Retina (tissue), 1 donor: ENCODE measurements at places on chromosomes 7 and 10.

DNA sequence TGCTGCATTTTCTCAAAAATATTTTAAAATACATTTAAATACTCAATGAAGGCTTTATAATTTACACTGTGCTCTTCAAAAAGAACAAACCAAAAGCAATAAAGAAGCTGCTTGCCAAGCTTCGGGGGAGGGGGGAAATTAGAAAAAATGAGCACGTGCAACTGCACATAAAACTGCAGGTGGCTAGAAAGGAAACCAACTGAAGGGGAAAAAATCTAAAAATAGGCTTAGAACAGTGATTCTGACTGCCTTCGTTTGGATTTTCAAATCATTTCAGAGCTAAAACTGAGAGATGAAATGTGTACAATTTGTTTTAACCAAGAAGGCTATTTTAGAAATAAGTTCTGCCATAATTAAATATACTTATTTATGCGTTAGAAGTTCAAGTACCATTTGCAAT, 61.4 kb downstream of the ABI1 start:
- DNase-seq = no peak

DNA sequence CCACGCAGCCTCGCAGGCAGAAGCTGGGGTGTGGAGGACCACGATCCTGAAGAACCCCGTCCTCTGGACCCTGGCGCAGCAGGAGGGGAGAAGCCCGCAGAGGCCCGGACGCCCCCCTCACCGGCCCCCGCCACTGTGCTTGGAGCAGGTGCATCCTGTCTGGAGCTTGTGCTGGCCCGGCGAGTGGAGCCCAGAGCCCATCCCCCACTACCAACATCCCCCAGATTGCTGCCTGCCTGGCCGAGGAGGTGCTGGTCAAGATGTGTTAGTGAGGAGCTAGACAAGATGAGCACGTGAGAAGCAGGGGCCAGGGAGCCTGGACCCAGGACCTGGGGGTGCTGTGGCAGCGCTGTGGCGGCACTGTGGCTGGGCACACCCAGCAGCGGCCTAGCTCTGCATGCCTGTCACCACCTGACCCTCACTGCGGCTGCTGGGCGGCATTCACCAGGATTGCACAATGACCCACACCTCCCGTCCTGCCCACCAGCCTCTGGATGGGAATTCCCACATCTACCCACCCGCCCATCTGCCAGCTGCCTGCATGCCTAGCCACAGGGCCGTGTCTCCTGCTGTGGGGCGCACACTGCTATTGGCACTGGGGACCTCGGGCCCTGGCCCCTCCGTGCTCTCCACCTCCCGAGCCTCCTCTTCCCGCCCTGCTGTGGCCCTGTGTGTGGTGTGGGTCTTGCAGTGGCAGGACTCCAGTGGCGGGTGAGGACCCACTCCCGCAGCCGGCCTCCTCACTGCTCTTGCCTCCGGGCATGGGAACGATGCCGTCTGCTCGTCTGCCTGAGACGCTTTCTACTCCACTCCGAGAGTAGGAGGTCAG, 11.8 kb downstream of the GPR146 start:
- DNase-seq = peak; percentile 66

GRCh38 chr7:93914581-93915066, 6.9 kb upstream of the GNG11 start:
- DNase-seq = no peak

GRCh38 chr10:35178331-35178730, 51.7 kb downstream of the CREM start:
- no peak for DNase-seq

DNA sequence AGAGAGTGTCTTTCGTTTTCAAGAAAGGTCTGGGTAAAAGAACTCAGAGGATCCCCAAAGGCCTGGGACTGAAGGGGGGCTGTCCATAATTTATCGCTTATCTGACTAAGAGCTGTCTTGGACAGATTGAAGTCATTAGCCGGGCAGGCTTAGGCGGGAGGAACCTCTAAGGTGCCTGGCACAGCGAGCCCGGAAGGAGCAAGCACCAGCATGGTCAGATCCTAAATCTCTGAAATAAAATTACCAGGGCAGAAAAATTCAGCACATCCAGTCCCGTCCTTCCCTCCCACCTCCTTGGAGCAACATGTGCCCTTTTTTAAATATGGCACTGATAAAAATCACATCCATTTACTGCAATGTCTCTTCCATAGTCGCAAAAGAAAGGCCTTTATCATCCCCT, 86.8 kb downstream of the FAM204A start:
- DNase-seq = no peak

DNA sequence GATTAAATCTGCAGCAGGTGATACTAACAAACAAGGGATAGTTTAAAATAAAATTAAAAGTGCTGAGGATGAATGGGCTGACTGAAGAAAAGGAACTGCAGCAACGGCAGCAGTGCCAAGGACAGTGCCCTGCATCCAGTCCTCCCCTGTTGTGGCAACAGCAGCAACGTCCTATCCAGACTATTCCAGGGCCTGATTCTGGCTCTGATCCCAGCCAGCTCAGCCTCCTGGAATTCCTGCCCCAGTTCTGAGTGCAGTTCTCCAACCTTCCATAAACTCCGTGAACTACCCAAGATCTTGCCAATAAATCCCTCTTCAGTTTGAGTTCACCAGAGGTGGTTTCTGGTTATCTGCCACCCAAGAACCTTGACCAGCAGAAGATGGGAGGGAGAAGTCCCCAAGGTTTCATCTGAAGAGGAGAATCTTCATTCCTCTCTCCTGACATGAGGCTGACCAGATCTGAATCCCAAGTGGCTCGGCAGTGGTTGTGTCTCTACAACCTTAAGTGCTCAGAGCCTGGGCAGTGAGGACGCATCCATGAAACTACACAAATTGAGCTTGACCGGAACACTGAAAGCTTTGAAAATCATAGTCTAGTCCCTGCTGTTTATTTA, 115.8 kb downstream of the SORBS1 start:
- DNase-seq = no peak

DNA sequence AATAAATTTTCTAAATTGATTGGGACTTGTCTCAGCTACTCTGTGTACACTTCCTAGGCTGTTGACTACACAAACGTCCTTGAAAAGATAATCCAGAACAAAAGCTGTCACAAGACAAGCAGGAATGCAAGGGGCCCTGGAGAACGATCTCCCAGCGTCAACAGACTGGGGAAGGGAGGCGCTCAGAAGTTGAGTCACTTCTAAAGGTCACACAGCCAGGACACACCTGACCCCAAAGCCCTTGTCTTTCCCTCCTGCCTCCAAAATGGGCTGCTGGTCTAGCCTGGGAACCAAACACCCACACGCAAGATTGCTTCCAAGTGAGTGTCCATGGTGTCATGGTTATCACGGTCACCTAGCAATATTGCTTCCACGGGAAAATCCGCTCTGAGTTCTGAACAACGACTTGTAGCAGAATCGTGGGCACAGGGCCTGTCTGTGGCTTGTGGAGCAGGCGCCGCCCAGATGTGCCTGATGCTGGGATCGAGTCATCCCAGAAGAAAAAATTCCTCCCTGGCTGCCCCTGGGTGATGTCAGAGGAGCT, 49.8 kb downstream of the SPOCK2 start:
- no peak for DNase-seq

DNA sequence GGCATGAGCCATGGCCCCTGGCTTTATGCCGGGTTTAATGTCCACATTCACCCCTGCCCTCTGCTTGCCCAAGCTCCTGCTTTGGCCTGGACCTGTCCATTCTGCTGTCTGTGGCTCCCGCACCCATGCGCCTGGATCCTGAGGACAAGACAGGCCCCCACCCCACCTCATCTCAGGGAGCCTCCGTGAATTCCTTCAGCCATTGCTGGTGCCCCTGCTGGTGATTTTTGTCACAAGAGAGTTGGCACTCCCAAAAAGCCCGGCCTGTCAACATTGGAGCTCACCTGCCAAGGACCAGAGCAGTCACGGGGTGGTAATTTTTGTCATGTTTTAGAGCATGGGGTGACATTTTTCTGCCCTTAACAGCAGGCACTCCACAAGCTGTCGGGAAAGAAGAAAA, 127.5 kb upstream of the PLXNA4 start:
- no peak for DNase-seq

- no peak for DNase-seq
These were observed 18.0 kb upstream of the RET start for GRCh38 chr10:43058716-43059335.

GRCh38 chr10:120406376-120406775, 50.7 kb upstream of the PLPP4 start:
- no peak for DNase-seq

DNA sequence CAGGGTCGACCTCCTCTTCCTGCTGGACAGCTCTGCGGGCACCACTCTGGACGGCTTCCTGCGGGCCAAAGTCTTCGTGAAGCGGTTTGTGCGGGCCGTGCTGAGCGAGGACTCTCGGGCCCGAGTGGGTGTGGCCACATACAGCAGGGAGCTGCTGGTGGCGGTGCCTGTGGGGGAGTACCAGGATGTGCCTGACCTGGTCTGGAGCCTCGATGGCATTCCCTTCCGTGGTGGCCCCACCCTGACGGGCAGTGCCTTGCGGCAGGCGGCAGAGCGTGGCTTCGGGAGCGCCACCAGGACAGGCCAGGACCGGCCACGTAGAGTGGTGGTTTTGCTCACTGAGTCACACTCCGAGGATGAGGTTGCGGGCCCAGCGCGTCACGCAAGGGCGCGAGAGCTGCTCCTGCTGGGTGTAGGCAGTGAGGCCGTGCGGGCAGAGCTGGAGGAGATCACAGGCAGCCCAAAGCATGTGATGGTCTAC, 46.9 kb downstream of the VWA2 start:
- DNase-seq = no peak

DNA sequence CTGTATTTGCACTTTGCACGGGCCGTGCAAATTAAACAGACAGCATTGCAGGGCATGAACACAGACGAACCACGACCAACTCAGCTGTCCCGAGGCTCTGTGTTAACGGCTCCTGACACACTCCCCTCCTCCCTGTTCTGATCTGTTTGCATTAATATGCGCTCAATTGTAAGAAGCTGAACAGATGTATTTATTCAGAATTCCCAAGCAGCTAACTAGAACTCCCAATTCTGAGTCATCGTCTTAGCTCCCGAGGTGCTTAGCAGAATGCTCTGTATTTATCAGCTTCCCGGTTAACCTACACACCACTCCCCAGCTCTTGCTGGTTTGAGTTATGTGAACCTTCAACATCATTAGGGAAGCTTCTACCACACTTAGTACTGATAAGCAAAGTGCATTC, 286.4 kb downstream of the PTPRN2 start:
- DNase-seq = no peak

DNA sequence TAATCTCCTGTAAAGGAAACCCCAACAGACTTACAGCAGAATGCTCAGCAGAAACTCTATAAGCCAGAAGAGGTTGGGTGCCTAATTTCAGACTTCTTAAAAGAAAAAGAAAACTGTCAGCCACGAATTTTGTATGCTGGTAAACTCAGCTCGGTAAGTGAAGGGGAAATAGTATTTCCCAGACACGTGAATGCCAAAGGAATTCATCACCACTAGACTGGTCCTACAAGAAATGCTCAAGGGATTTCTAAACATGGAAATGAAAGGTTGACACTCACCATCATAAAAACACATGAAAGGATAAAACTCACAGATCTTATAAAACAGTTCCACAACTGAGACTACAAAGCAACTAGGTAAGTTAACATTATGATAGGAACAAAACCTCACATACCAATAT, 68.6 kb downstream of the GLCCI1 start:
- DNase-seq = no peak

GRCh38 chr10:66924674-66925345, 1.0 kb upstream of the LRRTM3 start:
- DNase-seq = no peak

DNA sequence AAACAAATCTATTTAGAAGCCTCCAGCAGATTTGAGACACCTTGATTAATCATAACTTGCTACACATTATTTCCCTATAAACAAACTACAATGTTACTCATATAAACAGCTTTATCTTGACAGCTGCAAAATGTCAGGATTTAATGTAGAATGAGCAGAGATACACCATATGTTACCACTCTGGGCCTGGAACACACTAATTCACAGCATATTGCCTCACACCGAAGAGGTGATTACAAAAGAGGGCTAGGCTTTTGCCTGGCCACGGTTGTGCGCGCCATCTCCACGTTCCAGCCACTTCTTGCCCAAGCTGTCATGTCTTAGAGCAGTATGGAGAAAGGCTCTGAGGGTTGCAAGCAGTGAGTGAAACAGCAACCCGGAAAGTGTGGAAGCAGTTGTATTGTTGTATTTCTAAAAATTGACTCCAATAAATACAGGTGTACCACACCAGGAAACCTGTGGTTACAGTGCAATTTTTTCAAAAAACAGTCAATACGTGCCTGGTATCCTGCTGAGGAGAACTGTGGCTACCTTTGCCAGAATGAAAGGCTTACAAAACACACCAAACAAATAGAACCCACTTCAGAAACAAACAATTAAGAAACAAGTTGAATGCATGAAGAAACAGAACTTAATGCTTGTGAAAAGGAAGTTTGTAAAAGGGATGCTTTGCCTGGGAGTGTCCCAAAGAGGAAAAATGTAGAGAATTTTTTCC, 498.1 kb downstream of the PLXNA4 start:
- no peak for DNase-seq

DNA sequence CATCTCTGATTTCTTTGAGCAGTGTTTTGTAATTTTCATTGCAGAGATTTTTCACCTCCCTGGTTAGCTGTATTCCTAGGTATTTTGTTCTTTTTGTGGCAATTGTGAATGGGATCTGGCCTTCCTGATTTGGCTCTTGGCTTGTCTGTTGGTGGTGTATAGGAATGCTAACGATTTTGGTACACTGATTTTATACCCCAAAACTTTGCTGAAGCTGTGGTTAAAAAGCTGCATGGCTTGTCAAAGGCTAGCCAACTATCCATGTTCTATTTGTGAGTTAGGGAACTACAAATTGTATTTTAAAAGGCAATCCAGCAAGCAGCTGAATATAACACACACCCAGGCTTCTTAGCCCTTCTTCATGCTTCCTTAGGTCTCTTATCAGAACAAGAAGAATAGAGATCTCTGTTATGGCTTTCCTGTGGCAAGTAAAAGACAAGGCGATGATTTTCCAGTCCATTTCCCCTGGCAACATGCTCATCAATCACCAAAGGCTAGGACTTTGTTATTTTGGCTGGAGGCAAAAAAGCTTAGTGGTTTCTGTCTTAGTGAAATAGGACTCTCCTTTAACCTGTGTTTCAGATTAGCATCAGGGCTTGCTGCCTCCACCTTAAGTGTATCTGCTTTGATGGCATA, 77.5 kb downstream of the CDK6 start:
- DNase-seq = peak; percentile 22

- no peak for DNase-seq
These were observed 130.1 kb downstream of the TNS3 start for GRCh38 chr7:47451851-47452205.

DNA sequence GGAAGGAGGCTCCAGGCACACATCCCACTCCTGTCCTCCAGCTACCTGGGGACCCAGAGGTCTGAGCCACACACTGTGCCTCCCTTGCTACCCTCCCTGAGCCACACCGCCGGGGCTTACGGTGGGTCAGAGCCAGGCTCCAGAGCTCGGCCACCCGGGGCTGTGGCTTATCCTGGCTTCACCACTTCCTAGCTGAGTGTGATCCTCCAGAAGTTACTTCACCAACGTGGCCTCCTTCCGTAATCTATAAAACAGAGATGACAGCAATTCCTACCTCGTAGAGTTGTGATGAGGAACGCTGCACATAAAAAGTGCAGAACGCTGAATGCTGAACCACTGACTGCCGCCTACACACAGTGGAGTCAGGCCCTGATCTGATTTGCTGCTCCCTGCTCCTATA, 285.0 kb downstream of the PRPF18 start:
- DNase-seq = no peak

GRCh38 chr10:96667401-96667800, 52.9 kb downstream of the PIK3AP1 start:
- no peak for DNase-seq
